ENCODE measurements at places on chromosomes 5 and 9.

GRCh38 chr5:83464261-83464660 is 7.3 kb upstream of the VCAN start:
- no peak for DNase-seq

DNA sequence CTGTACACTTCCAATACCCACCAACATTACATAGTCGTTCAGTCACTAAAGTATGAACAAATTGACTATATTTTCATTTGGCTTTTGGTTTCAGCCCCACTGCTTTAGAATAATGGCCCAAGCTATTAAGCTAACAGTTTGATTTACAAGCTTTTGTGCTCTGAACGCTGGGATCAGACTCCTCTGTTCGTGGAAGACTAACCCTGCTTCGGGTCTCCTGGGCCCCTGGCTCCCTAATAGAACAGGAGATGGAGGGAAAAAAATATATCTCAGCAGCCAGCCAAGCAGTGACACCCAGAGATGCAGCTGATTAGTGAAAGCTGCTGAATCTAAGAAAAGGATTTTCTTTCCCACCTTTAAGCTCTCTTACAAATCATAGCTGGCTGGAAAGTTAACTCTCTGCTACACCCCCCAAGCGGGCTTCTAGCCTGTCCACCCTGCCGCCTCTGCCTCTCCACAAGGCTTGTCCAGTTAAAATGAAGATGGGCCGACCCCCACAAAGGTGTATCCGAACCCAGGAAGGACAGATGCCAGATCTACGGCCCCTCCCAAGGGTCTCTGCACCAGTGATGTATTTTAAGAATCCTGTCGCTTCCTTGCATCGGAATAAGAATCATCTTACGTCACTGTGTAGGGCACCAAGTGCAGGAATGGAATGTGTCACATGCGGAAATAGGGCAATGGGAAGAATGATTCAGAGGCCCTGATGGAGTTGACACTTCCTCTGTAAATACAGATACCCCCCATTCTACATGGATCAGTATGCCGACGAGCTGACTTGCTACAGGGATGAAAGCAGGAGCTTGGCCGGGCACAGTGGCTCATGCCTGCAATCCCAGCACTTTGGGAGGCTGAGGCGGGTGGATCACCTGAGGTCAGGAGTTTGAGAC is 33.4 kb upstream of the BARHL1 start:
- no peak for DNase-seq

DNA sequence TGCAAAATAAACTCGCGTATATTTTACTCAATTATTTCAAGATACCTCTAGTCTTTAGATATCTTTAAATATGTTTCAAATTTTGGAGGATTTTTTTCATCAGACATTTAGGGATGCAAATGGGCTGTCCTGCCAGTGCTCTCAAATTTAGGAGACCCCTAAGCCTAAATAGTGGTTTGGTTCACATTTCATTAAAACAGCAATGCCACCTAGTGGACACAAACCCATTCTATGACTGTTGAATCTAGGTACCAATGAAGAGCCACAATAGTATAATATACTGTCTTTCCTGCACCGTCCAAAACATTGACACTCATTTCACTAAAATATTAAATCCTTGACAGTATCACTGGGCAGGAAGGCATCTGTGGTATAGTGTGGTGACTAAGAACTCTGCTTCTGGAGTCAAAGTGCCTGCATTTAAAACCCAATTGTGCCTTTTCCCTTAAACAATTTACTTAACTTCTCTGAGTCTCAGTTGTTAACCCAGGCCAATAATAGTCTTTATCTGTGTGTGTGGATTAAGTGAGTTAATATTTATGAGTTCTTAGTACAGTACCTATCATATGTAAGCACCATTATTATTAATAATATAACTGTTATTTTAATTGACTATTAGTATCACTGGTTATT is 148.0 kb downstream of the RORB start:
- DNase-seq, result peak; percentile 0

DNA sequence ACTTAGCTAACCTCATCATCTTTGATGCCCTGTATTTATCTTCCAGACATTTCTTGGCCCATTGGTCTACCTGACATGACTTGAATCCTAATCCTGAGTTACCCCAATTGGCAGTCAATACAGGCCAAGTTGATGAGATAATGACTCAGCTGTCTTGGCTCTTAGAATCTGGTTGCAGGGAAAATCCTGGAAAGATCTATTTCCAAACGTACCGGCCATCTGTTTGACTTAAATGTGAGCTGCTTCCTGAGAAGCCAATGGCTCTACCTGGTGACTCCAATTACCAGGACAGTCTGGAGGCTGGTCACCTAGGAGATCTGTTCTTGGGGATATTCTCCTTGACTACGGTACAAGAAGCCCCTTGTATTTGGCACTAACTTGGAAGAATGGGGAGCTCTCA is 475.2 kb upstream of the BRINP1 start:
- no peak for DNase-seq

DNA sequence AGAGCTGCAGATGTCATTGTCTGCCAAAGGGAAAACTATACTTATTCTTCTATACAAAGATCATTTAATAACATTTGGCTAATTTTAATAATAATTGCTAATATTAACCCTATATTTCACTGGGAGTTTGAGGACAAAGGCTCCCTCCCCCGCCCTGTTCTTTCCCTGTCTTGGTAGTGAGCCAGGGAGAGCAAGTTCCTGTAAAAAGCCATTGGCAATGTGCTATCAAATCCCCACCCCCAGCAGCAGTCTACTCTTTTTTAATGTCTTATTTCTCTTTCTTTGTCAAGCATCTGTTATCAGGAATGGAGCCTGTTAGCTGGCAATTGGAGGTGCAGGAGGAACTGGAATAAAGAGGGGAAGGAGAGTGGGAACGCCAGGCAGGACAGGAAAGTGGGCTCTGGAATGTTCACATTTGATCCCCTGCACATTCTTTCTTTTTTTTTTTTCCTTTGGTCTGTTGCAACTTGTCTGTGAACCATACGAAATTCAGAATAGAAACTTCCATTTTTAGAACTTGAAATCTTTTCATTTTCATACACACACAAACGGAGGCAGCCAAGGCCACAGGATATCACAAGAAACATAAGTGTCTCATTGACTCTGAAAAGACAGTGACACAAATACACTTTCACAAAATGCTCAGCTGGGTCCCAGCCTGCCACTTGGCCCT is 664.8 kb upstream of the ZNF608 start:
- no peak for DNase-seq

DNA sequence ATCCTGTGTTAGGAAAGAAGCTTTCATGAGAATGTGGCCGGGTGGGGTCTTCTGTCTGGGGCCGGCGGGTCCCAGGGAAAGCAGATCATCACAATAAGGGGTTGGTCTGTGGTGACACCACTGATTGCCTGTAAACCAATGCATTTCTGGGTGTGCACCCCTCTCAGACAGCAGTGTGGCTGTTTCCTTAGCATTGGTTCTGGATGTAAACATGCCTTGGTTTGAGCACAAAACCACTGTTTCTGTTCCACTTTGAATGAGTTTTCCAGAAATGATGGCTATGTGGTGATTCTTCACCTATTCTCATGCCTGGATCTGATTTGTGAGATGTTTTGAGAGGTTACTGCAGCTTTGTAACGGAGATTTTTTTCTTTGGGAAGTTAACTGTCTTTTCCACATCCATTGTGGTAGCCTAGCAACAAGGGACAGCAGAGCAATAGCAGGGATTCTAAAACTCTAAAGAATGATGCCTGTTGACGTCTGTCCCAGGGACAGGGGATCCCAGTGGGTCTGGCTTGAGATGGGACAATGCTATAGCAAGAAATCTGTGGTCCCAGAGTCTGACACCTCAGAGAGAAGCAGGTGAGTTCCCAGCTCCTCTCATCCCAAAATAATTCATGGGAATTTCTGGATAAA is at the start of gene CCDC192:
Gene CCDC192, plus strand, starts transcription at position 466 of the 636 bp plus-strand sequence. Its CDS starts 55 bp downstream, at position 521.
- DNase-seq, result no peak

DNA sequence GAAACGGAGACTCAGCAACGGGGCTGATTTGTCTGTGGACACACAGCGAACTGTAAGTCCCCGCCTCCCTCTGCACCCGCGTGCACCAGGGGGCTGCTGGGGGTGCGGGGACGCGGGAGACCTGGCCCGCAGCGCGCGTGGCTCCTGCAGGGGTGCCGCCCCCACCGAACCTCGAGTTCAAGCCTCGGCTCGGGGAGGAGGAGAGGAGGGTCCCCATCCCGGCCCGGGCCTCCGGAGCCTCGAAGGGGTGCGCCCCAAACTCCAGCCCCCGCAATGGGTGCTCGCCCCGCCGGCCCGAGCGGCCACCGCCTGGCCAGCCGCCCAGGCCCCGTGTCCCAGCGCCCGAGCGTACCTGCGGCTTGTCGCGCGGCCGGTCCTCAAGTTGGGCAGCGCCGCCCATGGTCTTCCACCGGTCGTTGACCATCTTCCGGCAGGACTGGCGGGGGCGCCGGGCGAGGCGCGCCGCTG is 829 bp downstream of the FIBCD1 start:
- DNase-seq, result no peak

- DNase-seq, result no peak
These were observed 119.0 kb downstream of the SV2C start for GRCh38 chr5:76202182-76202581.

GRCh38 chr5:153352685-153353219 is 137.7 kb upstream of the GRIA1 start:
- peak; percentile 32 for DNase-seq

GRCh38 chr9:35827486-35827885 is 1.0 kb downstream of the FAM221B start:
- no peak for DNase-seq

DNA sequence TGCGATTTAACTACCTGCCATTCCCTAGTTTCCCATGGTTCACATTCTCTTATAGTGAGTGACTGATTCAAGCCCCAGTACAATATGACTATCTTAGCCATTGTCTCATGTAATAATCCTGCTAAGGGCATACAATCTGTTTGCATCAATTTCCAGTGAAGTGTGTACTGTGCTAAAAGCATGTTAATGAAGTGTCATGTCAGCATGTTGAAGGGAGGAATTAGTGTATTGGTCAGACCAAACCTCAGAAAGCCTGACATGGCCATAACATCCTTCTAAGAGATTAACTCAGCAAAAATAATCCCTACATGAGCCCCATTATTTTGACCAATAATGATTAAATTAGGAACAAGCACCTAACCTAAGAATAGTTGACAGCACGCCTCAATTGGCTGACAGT is 442.4 kb downstream of the ENC1 start:
- no peak for DNase-seq

DNA sequence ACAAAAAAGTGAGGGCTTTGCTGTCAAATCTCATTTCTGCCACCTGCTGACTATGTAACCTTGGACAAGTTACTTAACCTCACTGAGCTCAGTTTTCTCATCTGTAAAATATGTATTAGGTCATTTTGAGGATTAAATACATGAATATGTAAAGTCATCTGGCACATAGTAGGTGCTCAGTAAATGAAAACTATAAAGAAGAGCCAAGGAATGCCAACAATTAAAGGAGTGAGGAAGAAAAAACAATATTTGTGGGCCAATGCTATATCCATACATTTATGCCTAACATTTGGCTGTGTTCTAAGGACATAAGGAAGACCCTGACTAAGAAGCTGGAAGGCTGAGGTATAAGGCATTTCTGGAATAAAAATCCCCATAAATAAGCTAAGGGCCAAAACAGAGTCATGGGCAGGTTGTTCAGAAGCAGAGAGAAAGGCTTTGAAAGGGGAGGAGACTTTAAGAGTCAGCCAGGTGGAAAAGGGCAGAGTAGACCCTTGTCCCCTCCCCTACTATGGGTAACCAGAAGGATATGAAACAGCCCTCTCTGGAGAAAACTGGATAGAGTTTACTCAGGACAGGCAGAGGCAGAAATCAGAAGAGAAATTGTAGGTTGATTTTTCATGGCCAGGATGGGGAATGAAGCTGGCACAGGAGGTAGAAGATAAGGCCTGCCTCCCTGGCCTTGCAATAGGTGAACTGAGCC is 47.6 kb upstream of the SIL1 start:
- no peak for DNase-seq

DNA sequence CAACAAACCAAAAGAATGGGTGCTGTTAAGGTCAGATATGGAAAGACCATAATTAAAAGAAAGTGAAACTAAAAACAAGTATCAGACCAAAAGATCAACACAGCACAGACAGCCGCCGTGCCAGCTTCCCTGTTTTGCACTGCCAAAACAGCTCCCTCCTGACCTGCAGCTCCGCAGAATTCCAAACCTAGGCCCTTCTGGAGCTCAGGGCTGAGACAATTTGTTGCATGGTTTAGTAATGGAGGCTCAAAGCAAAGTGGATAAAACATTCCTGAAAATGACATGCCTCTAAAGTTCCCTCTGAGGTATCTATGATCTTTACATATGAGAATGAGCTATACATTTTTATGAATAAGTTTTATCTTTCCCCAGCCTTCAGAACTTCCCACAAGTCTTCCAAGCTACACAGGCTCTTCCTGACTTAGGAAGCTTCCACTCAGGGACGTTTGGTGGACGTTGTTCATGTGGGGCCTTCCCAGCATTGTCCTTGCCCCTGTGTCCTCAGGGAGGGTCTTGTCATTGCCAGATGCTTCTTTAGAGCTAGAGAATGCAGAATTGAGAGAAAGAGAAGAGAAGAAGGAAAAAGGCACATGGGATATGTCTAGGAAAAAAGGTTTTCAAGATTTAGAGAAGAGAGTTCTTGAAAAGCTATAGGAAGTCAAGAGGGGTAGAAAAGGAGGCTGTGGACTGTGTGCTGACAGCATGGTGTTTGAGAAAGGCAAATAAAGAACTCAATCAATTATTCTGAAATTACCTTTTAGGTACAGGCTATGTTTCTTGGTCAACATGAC is 28.4 kb upstream of the SSBP2 start:
- peak; percentile 49 for DNase-seq

- no peak for DNase-seq
These were observed 103.8 kb upstream of the ZNF618 start for GRCh38 chr9:113772121-113772810.

DNA sequence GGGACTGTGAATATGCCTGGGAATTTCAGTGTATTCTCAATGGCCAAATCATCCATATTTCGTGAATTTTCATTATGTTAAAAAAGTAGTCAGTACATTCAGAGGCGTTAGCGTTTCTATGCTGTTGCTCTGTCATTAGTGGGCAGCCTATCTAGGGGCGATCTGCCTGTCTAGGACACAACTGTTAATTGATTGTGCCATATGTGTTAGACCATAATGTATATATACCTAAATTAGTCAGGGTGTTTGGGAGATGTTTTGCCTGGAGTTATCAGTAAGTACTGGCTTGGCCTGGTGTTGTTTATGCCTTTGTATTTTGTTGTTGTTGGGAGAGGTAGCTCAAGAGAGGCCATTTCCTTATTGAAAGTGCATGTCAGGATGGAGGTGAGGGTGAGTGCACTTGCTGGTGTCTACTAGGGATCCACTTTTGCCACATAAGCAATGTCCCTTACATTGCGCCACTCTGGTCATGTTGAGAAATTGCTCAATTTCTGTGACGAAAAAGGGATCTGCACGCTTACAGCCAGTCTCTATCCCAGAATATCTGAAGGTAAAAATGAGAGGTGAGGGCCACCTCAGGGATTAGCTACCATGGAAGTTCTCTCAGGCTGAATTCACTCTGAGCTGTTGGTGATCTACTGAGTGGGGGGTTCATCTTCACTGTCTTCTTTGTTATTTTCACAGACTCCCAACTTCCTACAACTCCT is 123.3 kb downstream of the ST8SIA4 start:
- DNase-seq, result peak; percentile 24
